ENCODE measurements at places on chromosomes 2 and 18.

DNA sequence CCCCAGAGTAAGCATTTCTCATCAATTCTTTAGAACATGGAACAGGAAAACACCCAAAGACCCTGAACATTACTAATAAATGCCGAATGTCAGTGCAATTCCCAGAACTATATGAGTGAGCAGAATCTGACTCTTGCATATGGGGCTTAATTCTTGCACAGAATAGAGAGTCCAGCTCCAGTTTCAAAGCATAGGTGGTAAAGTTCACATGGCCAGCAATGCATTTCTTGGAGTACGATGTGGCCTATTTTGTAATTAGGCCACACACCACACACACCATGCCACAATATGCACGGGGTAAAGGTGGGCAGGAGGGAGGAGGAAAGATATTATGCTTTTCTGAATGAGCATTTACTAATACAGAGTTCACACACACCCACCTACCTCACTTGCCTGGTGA is 56.5 kb downstream of the PLA2R1 start:
- no peak for DNase-seq

- DNase-seq, result no peak
These were observed 318.2 kb downstream of the GALNT13 start for GRCh38 chr2:154189953-154190352.

DNA sequence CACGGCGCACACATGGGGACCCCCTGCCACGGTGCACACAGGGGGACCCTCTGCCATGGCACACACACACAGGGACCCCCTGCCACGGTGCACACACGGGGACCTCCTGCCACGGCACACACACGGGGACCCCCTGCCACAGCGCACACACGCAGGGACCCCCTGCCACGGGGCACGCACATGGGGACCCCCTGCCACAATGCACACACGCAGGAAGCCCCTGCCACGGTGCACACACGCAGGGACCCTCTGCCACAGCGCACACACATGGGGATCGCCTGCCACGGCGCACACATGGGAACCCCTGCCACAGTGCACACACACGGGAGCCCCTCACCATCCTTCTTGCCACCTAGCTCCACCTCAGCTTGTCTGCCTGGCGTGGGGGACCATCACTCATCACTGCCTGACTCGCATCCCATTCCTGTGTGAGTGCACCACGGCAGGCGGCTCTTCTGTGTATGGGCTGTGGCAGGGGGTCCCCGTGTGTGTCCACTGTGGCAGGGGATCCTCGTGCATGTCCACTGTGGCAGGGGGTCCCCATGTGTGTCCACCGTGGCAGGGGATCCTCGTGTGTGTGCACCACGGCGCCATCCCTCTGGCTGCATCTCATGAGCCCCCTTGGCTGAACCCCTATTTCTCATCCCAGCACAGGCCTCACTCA is 206.7 kb downstream of the EIPR1 start:
- DNase-seq, result no peak

GRCh38 chr18:70289351-70290312 is 787 bp downstream of the SOCS6 start:
- DNase-seq, result no peak

DNA sequence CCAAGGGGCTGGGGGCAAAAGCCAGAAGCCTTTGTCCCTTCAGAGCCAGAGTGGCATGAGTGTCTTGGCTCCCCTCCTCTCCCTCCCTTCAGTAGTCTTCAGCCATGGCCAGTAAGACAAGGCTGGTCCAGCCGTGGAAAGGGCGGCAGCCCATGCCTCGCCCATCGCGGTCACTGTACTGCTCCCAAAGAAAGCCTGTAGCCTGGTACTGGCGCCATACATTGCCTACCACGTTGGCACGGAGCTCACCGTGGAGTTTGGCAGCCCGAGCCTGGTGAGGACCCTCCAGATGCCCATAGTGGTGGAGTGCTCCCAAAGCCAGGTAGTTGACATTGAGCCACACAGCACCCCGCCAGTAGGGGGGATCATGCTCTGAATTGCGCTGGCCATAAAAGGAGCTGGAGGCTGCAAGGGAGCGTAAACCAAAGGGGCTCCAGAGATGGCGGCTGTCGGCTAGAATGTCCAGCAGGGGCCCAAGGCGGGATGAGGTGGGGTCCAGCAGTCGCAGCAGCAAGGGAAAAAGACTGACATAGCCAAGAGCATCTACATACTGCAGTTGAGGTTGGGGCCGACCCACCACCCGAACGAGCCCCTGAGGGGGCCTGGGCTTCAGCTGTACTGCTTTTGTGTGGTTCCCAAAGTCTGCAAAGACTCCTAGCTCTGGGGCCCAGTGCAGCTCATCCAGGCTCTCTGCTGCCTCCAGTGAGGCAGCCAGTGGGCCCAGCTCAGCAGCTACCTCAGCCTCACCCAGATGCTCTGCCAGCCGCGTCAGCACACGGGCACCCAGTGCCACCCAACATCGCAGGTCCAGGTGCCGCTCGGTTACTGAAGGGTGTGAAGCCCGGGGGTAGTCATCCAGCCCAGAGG is 3.2 kb downstream of the WBP1 start:
- no peak for DNase-seq

- DNase-seq, result no peak
These were observed 7.3 kb downstream of the TNFRSF11A start for GRCh38 chr18:62332431-62332830.

GRCh38 chr2:86416146-86416545 is 25.0 kb upstream of the KDM3A start:
- DNase-seq, result no peak

DNA sequence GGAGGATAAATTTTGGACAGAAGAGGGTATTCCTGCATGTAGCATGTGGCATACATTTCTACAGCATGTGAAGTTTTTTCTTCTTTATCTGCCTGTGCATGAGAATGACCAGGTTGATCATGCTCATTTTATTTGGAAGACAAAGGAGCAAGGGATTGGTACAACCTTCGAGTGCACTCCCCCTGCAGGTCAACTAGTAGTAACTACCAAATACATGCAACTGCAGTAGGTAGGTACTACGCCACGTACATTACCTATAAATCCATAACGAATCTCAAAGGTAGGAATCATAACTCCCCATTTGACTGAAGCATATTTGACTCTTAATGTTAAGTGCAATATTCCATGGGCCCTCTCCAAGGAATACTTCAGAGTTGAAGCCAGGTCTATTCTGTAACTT is 763.9 kb downstream of the TSN start:
- DNase-seq, result no peak

DNA sequence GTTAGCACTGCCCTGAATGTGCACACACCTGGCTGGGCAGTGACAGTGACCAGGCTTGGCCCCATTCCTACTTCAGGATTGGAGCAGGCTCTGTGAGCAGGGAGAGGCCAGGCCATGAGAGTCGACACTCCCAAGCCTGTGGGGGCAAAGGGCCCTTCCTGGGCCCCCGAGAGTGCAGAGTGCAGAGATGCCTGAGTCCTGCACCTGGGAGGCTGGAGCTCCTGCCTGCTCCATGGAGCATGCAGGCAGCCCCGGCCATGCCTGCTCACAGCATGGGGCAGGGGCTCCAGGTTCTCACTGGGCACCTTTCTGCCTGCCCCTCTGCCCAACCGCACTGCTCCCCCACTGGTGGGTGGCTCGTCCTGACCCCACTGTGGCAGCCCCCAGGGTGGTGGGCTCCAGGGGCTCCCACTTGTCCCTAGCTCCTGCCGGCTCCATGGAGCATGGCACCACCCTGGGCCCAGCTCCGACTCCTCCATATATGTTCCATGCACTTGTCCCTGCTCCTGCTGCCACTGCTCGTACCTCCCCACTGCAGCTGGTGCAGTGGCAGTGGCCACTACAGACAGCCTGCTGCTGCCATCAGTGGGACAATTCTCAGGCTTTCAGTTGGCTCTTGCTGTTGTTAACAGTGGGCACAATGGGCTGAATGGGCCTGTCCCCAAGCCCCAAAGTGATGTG is 282.0 kb downstream of the RPRM start:
- DNase-seq, result no peak

DNA sequence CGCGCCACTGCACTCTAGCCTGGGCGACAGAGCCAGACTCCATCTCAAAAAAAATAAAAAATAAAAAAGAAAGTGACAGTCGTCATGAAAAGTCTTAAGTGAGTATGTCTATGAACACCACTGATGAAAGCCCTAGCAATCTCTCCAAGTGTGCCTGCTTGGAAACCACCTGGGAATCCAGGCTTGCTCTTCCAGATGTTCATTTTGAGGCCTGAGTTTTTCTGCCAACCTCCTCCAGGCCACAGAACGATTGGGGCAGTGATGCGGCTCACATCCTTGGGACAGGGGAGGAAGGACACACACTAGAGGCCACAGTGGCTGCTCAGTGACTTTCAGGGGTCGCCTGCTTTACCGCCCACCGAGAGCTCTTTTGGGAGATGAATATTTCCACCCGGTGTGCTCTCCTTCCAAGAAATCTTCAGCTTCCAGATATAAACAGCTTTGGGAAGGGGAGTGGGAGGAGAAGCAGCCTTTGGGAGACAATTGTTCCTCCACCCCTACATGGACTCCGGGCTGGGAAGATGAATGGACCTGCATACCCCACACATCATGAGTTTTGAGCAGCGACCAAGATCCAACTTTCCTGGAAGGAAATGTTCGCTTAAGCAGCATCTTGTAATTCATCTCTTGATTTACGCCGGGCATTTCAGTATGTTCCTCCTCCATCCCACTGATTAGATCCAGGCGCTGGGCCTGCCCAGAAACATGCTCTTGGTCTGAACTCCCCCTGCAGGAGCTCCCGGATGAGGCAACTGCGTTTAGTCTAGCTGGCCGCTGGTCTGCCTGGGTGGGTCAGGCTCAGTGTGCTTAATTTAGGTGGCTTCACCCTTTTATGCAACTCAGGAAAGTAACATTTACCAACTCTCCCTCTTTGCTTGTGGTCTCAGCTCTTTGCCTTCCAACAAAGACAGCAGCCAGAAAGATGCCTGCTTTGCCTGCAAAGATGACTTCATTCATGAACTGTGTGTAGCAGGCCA is 6.2 kb upstream of the ARMC9 start:
- DNase-seq, result no peak

GRCh38 chr2:207162316-207162715 is 3.4 kb downstream of the KLF7 start:
- DNase-seq, result no peak

- DNase-seq, result no peak
These were observed 17.4 kb upstream of the ACKR3 start for GRCh38 chr2:236552212-236552542.

GRCh38 chr18:78319961-78320360 is 659.7 kb upstream of the SALL3 start:
- DNase-seq, result no peak

DNA sequence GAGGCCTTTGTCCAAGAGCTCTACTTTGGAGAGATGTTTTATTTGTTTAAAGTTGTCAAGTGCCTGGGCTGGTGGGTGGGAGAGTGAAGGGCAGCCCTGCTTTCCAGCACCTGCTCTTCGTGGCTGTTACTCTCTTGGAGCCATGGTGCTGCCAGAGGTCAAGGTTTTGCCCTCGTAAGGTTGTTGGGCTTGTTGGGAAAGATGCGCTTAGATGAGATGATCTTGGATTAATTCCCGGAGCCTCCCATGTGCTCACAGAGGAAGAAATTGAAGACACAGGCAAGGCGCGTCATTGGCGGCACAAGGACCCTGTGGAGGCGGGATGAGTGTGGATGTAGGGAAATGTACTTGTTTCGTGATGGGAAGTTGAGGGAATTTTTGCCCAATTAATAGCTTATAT is 27.9 kb downstream of the ZCCHC2 start:
- no peak for DNase-seq

- DNase-seq, result no peak
These were observed 699.9 kb downstream of the DSC3 start for GRCh38 chr18:30342675-30343074.

DNA sequence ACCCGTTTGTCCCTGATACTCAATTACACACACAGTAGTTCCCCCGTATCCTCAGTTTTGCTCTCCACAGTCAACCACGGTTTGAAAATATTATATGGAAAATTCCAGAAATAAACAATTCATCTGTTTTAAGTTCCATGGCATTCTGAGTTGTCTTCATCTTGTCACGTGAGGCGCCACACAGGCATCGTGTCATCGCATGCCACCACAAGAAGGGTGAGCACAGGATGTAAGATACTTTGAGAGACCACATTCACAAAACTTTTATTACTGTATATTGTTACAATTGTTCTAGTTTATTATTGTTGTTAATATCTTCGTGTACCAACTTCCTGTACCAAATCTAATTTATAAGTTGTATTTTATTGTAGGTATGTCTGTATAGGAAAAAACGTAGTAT is 17.7 kb downstream of the ADNP2 start:
- DNase-seq, result no peak

- DNase-seq, result no peak
These were observed 138.9 kb upstream of the NABP1 start for GRCh38 chr2:191539068-191539467.

- no peak for DNase-seq
These were observed 82.7 kb downstream of the CALCRL start for GRCh38 chr2:187365315-187365714.

GRCh38 chr2:168152902-168153530 is 94.4 kb downstream of the STK39 start:
- no peak for DNase-seq

GRCh38 chr2:8361930-8362329 is 319.9 kb upstream of the ID2 start:
- no peak for DNase-seq

GRCh38 chr18:63175264-63175663 is 144.3 kb downstream of the BCL2 start:
- DNase-seq, result no peak

DNA sequence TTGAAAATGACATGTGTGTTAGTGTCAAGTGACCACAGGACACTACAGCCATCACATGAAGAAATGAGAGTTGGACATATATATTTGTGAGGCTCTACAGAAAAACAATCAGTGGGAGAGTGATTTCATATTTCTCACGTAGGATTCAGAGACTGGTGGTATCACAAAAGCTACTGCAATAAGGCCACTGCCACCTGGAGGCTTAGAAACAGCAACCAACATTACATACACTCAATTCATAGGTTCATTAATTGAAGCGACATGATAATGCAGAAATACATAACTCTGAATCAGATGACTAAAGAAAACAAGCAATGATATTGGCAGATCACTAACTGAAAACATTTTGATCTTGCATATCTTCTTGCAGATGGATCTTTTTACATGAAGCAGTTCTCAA is 248.1 kb upstream of the KLHL14 start:
- no peak for DNase-seq

DNA sequence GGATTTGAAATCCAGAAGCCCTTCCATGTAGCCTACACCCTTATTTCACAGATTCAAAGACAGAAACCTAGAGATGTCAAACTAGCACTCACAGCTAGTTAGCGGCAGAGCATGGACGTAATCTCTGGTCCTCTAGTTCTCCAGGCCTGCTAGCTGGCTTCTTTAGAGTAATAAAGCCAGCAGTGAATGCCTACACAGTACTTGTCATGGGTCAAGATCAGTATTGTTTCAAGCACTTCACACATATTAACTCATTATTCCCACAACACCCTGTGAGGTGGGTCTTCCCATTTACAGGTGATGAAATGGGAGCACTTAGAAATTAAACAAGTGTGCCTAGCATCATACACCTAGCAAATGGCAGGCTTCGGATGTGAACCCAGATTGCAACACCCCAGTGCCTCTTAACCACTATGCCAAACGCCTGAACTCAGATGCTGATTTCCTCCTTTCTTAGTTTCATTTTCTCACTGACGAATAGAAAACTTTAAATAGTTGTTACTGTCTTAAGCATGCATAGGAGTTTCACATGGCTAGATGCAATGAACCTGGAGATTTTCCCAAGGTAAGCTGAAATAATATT is 14.5 kb upstream of the ZBTB14 start:
- DNase-seq, result no peak

GRCh38 chr2:121491518-121491917 is 39.2 kb upstream of the RNU4ATAC start:
- no peak for DNase-seq
